Activated CD4-positive, CD25-positive, alpha-beta regulatory T cell (primary cell): ENCODE measurements at places on chromosomes 2 and 18.

DNA sequence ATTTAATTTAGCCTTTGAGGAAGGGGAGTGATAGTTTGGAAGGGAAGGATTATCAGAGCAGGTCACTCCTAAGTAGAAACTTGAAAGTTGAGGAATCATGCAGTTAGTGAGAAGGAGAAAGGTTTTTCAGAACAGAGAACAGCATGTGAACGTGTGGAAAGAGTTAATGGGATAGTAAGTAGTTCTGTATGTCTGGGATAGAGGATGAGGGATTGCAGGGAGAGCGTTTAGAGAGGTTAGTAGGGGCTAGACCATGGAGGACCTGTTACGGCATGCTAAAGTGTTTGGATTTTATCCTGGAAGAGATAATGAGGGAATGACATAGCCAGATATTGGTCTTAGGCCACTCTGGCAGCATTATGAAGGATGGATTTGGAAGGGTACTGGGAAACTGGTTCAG lies 1.8 kb downstream of the ZNF512 start:
- no peak for DNase-seq

DNA sequence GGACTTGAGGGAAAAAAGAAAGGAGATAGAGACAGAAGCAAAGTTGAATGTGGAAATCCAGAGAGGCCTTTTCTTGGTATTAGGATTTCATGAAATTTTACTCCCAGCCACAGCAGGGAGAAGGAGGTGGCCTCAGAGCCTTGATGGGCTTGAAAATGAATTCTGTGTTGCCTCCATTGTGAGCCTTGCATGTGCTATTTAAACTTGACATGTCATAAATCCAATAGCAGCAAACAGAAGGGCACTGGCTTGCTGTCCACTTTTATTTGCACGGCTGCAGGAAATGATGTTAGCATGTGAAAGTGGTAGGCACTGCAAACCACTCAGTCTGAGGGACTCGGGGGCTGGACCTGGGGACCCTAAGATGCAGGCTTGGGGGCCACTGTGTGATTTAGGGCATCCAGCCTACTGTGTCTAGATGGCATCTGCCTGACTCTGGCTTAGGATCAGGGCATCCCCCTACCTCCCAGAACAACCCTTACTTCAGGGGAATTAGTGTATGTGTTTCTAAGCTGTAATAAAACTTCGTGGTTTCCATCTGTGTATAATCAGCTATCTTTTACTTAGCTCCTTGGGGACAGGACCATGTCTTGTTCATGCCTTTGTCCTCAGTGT lies 139.1 kb upstream of the SKOR2 start:
- DNase-seq, result no peak

DNA sequence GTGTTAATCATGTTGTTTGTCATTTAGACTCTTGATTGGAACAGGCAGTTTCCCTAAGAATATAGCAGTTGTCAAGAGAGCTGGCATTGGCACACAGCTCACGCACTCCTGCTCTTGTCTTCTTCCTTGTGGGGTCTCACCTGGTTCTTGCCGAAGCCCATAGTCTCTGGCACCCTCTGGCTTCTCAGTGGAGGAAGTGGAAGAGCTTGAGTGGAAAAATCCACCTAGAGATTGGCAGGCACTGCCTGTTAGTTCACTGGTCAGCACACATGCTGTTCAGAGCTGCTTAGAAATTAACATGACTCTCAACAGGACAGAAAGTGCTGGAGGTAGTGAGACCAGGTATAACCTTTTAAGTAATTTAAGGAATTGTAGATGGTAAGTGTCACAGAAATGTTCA lies 28.3 kb downstream of the SCTR start:
- DNase-seq, result no peak

- DNase-seq, result no peak
These were observed 102.3 kb downstream of the TGIF1 start for GRCh38 chr18:3552305-3552704.

- DNase-seq, result no peak
These were observed 100.7 kb downstream of the EHBP1 start for GRCh38 chr2:62806231-62806630.

DNA sequence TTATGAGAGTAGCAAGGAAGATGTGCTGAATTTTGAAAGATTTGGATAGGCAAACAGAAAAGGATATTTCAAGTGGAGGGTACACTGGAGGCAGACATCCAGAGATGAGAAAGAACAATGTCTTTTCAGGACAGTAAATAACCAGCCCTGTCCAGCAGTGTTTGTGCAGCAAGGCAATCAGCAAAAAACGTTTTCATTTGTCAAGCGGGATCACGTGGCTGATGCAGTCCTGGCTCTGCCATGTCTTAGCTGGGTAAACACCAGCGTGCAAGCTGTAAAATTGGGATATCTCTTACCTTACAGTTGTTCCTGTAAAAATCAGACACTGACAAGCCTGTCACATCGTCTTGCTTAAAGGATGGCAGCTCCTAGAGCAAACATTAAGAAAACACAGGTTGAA lies 67.8 kb downstream of the CWC22 start:
- no peak for DNase-seq

DNA sequence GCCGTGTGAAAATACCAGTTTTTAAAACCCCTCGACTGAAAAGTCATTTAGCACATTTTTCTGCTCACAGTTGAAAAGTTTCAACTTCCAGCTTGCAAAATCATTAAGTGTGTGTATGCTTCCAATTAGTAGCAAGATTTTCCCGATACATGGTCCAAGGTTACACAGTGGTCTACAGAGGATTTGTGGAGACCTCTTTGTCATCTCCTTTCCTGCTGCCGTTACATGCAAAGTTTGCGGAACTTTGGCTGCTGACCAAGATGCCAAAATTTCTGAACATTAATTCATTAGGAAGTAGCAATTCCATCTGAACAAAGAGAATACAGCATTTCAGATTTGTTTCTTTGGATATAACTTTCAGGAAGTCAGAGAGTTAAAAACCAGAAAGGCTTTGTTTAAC lies 474.6 kb downstream of the PLCL1 start:
- no peak for DNase-seq

DNA sequence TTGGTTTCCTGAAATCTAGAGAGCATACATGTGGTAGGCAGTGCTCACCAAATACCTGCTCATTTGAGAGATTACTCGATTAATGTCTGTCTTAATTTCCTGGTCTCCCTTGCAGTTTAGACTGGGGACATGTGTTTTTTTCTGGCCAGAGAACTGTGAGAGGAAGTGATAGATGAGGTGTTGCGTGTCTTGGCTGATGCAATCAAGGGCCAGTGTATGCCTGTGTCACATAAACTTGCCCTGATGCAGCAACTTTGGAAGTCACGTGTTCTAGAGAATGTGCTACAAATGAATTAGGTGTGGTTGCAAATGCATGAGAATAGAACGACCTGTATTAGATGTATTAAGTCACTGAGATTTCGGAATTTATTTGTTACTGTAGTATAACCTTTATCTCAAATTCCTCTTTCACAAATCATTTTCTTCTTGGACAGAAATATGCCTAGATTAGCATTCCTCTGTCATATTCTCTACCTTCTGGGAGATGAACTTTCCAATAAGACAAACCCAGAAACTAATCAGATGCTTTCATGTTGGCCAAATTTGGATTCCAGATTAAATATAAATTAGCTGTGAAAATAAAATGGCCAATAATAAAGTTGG lies 9.9 kb upstream of the IL1A start:
- no peak for DNase-seq

DNA sequence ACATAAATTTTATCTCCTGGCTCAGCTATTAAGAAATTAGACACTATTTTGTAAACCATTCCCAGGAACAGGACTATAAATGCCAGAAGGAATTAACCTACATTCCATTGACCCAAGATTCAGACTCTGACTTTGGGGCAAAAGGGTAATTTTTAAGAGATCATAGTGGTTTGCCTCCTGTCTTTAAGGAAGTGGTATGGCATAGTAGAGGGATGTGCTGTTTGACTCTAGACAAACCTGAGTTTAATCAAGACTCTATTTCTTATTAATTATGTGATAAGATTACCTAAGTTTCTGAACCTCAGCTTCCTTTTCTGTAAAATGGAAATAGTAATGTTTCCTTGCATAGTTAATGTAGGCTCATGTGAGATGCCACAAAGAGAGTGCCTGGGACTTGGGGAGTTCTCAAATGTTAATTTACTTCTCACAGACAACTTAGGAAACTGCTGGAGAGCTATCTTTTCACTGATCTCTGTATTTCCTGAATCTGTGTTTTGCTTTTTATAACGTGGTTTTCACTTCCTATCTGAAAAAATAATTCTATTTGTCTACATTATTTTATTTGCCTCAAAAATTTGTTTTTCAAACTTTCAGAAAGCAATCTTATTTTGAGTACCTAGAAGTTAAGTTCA lies 11.9 kb upstream of the SLC40A1 start:
- DNase-seq, result no peak

DNA sequence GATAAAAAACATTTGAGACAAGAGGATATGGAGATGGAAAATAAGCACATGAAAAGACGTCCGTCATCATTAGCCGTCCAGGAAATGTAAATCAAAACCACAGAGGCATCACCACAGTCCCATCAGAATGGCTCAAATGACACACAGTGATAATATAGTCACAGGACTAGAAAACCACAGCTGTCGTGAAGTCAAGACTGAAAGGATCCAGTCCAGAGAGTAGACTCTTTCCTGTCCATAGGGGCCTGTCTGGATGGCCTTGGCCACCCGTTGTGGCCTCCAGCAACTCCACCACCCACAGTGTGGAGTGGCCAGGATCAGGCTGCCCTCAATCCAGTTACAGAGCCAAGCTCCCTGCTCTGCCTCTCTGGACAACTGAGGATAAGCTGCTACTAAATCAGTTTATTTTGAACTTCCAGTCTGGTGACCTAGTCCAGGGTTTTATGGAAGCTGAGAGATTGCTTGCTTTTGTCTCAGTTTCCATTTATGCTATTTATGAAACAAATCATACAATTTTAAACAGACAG lies 60.4 kb downstream of the RHOB start:
- no peak for DNase-seq

GRCh38 chr2:12236136-12236844 lies 480.4 kb upstream of the TRIB2 start:
- no peak for DNase-seq

DNA sequence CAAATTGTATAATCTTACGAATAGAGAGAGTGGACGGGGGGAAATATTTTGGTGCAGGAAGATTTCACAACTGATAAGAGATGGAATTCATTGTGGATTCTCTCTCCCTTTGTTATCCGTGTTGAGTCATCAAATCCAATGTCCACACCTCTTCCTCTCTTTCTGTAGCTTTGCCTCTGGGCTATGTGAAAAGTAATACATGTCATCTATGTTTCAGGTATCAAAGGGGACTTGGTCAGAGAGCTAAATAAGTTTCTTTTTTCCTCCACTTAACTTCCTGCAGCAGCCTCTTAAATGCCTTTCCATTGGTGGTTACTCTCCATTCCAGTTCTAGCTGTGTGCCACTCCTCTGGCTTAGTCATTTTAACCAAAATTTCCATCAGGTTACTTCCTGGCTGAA lies 169.3 kb upstream of the NXPH2 start:
- no peak for DNase-seq

DNA sequence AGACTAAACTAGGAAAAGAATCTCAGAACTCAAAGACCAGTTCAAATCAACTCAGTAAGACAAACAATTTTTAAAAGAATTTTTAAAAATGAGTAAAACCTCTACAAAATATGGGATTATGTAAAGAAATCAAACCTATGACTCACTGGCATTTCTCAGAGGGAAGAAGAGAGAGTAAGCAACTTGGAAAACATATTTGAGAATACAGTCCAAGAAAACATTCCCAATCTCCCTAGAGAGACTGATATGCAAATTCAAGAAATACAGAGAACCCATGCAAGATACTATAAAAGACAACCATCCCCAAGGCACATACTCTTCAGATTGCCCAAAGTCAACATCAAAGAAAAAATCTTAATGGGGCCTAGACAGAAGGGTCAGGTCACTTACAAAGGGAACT lies 162.7 kb downstream of the WDPCP start:
- DNase-seq, result no peak
